Mesenteric fat pad (tissue), 1 donor: ENCODE measurements at places on chromosomes 3 and 15. TPM values are rescaled to one million over a fixed set of nuclear protein-coding genes. Genes with fewer than 3 reads are reported as not detected.

DNA sequence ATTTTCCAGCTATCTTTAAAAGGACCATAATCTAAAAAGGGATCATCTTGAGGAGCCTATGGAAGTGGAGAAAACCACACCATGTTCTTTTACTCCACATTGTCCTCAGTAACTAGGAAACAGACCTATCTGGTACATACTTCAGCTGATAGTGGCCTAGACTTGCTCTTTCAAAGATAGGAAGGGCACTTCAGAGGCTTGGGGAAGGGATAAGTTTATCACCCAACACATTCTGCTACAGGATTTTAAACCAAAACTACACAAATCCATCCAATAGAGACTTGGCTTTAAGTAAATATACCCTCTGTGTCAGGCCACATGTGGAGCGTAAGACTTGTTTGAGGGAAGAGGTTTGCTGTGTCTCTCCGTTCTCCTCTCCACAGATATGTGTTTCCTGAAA is 35.4 kb downstream of the CP start:
- no peak for DNase-seq

- DNase-seq: no peak
These were observed 34.2 kb downstream of the EDEM1 start for GRCh38 chr3:5221701-5222100.

DNA sequence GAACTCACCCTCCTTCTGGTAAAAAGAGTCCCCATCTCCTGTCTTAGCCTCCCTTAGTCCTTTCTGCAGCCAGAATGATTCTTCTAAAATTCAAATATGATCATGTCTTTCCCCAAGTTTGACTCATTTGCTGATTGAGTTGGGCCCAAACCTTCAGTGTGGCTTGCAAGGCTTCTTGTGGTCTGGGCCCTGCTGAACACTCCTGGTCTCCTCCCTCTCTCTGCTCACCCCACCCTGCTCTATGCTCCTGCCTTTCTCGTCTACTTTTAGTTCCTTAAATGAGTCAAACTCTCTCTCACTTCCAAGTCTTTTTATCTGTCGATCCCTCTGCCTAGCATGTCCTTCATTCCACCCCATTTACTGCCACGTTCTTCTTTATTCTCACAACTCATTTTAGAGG is 72.6 kb downstream of the CCR1 start:
- no peak for DNase-seq

DNA sequence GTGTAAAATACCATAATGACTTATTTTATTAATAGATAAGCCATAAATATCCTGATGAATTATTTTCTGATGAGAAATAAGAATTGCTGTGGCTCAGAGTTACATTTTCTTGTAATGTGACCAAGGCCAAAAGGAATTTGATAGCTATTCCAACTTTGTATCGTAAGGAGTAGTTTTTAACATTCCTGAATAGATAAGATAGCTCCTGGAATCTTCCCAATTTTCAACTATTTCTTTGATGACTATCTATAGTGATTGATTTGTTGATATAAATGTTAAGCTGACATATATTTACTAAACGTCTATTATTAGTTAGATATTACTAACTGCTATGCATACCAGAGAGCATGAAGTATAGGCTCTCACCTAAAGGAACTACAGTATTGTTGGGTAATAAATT is 49.1 kb upstream of the SATB1 start:
- no peak for DNase-seq

DNA sequence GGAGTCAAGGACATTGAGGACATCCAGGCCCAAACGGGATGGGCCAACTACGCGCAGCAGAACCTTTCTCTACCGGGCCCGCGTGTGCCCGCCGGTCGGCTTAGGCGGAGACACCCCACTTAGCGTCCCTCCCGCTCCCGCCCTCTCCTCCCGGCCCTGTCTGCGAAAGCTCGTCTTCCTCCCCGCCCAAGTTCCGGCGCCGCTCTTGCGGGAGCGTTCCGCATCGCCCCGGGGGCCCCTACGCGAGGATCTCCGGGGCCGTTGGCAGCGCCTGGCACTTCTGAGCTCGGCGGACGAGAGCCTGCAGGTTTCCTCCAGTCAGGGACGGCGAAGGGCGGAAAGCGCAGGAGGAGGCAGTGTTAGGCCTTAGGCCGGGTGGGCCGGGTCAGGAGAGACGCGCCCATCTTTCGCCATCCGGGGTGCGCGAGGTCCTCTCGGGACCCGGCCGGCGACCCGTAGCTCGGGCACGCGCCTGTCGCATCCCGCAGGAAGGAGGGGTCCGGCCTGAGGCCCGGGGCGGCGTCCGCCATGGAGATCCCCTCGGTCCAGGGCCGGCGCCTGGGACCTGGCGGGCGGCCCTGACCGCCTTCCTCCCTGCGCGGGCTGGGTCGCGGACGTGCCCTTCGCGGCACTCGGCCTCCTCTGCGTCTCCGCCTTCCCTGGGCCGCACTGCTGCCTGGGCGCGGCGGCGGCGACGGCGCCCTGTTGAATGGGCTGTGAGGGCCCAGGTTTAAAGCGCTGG is at the start of gene FEM1B:
TSS of gene FEM1B (plus strand) at position 143 of the 742 bp plus-strand sequence. CDS start 673 bp downstream, outside the sequence.
- peak; percentile 97 for DNase-seq

Gene TMED3
- 27.8 TPM for total RNA-seq

Gene ASB14
- total RNA-seq: not detected
